ENCODE measurements at places on chromosomes 4 and X.
A peak's percentile ranks its signal among the peaks of the same experiment; 100 is the strongest.

- DNase-seq: no peak
Measured at GRCh38 chr4:156939801-156940200, 31.8 kb downstream of the PDGFC start.

DNA sequence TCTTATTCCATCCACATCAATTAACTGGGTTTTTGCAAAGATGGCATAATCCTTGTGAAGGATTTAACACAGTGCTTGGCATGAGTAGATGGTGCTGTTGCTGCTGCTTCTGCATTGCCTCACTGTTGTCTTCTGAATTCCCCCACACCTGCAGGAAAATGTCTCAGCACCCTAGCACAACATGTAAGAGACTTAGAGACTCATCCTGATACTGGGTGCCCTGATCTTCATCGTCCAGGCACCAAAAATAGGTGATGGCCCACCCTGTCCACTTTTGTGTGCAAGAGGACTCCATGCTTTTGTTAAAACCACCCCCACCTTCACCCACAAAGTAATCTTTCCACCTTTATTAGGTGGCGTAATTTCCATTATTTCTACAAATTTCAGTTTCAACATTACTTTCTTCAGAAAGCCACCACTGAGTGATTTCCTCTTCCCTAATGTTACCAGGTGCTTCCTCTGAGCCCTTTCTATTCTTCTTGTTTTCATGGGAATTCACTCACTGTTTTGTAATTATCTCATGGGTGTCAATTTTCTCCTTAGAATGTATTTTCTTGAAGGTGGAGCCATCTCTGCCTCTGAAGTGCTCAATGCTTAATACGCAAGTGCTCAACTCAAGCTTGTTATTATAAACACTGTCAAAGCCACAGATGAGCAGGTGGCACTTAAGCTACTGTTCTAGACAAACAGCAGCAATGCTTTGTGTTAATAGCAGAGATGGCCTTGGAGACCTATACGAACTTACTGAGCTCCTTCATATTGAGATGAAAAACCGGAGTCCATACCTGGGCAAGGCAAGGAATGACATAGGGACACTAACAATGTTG lies 89.5 kb downstream of the HS3ST1 start:
- DNase-seq: no peak

GRCh38 chr4:146194212-146194611 lies 18.7 kb downstream of the LSM6 start:
- no peak for DNase-seq

GRCh38 chr4:15755321-15756155 lies 22.6 kb upstream of the CD38 start:
- DNase-seq: peak; percentile 10

DNA sequence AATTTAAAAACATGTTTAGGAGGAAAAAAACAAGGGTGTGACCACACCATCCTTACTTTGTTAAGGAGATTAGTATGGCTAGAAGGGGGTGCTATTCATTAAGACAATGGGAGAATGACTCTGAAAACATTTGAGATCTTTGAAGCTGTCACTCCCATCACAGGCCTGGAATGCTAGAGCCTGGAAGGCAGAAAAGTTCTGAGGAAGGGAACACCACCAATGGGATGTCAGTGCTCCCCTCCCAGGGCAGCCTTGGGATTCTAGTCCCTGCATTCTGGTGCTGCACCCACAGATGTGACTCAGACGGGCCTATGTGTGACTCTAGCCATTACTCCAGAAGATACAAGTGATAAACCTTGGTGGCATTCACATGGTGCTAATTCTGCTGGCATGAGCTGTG lies 162.2 kb upstream of the ANXA10 start:
- DNase-seq: no peak

All from Caki2 (cell line).